ENCODE measurements at places on chromosomes 16 and 17.

GRCh38 chr17:39677542-39678339, 9.5 kb downstream of the PNMT start:
- no peak for DNase-seq

DNA sequence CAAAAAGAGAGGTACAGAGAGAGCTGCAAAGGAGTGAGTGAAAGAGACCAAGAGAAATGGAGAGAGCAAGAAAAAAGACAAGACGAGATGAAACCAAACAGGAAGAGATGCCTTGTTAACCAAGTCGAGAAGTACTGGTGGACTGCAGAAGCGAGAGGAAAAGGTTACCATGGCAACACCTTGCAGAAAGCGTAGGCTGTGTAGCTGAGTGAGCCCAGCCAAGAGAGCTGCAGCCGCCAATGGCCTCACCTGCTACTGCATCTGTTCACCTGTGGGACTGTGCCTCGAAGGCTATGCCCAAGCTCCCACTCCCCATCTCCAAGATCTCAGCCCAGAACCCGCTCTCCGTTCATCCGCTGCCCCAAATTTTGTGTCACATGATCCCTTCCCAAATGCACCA, 161.3 kb downstream of the SLC39A11 start:
- DNase-seq: no peak

DNA sequence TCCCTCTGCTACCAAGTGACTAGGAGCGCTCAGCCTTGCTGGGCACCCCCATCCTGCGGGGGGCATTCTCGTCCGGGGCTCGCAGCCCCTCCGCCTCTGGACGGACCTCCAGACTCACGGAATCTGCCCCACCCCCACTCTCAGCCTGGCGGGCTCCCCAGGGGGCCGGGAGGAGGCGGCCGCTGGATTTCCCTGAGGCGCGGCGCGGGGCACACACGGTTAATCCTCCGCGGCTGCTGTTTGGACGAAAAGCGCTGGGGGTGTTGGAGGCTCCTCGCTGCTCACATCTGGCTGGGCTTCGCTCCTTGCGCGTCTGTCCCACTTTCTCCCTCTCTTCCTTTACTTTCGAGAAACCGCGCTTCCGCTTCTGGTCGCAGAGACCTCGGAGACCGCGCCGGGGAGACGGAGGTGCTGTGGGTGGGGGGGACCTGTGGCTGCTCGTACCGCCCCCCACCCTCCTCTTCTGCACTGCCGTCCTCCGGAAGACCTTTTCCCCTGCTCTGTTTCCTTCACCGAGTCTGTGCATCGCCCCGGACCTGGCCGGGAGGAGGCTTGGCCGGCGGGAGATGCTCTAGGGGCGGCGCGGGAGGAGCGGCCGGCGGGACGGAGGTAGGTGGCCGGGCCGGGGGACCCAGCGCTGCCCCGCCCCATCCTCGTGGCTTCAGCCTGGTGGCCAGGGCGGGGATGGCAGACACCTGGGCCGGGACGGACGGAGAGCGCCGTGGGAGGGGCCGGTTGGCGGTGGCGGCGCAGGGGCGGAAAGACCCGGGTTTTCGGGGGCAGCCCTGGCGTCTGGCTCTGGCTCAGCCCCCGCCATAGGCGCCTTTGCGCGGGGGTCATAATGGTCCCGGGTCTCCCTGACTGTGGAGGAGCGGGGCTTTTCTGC, at the start of gene C1QTNF1:
Gene C1QTNF1 (plus strand): TSS at position 284 of the 886 bp plus-strand sequence. CDS start 19,800 bp downstream, outside the sequence.
- no peak for DNase-seq

DNA sequence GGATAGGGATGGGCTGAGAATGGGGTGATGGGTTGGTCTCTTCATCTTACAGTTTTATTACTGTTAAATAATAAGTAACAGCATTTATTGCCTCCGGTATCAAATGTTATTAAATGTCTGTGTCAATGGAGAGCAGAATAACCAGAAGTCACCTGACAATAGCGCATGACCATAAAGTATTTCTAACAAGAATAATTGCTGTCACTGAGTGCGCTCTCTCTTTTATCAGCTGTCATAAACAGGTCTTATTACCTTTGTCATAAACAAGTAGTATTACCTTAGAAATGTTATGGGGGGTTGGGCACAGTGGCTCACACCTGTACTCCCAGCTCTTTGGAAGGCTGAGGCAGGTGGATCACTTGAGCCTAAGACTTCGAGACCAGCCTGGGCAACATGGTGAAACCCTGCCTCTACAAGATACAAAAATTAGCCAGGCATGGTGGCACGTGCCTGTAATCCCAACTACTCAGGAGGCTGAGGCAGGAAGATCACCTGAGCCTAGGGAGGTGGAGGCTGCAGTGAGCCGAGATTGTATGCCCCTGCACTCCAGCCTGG, 120.6 kb downstream of the MAP2K6 start:
- no peak for DNase-seq

GRCh38 chr16:73171380-73171779, 123.5 kb upstream of the ZFHX3 start:
- no peak for DNase-seq

GRCh38 chr16:68469796-68470460, 21.6 kb upstream of the SMPD3 start:
- no peak for DNase-seq

- DNase-seq: no peak
Observed at GRCh38 chr17:82463391-82463790, 4.8 kb downstream of the NARF start.

- DNase-seq: no peak
Observed at GRCh38 chr16:63978240-63978639, 1143.6 kb downstream of the CDH11 start.

DNA sequence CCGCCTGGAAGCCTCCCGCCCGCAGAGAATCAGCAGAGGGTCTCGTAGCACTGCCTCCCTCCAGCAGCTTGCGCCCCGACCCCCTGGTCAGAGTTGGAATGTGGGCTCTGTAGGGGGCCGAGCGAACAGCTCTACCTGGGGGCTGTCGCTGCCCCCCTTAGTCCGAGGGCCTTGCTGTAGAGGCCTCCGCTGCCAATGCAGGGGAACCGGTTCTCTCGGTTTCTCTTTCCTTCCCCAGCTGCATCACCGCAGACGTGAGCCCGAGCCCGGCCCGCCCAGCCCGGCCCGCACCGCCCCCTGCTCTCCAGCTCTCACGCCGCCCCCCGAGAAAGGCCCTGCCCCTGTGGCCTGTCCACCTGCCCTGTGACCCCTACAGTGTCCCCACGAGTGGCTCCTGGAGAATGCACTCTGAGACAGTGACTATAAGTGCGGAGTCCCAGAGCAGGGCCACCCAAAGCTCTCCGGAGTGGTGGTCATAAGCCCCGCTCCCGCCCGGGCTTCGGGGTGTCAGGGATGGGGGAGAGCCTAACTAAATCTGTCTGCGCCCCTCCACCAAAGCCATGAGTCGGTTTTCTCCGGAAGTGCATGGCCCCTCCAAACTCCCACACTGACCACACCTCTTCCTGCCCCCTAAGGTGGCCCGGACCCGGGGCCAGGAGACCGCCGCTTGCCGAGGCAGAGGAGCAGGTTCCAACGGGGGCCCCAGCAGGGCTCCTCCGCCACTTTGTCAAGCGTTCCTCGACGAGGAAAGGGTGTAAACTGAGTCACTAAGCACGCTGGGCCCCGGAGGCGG, 1.7 kb downstream of the ARHGAP27 start:
- DNase-seq: peak; percentile 69

DNA sequence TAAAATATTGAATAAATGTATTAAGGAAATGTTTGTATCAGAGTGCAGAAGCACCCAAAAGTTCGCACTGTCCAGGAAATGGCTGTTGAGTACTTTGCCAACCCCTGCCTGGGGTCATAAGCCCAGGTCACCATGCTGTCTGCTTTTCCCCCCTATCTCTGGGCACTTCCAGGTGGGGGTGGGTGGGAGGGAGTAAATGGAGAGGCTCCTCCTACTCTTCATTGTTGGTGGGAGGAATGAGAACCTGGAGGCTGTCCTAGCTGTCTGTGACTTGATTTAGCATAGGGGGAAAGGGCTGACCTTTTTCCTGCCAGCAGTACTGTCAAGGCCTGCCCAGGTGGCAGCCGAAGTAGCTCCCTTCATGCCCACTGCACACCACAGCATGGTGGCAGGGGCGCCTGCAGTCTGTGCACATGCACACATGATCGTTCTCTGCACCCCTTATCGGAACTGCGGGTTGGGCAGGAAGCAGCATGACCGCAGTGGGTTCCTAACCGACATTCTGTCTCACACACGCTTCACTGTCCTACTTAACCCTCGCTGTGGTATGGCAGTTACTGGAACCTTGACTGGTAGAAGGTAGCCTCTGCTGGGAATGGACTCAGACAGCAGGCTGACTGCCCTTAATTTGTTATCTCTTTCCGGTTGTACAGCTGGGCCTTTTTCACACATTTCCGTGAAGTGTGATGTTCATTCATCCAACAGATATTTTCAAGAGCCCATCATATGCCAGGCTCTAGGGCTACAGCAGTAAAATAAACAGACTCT, 41.5 kb downstream of the LDHD start:
- DNase-seq: no peak

Measured in 8988T (cell line).